ENCODE measurements at places on chromosomes 7 and 10.

DNA sequence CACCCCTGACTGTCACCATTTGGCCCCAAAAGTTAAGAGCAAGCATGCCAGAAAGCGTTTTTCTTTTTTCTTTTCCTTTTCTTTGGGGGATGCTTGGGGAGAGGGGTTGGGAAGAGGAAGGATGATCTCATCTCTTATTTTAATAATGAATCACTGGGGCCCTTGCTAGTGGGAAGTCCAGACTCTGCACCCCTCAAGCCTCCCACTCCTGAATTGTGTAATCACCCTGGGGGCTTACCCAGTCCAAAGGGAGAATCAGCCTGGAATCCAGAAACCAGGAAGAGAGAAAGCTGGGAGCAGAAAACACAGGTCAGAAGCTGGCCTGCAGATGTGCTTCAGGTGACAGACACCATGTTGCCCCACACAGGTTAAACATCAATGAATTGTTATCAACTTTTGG lies 14.7 kb upstream of the HABP2 start:
- no peak for DNase-seq

GRCh38 chr7:127595737-127596136 lies 2.2 kb downstream of the FSCN3 start:
- no peak for DNase-seq

DNA sequence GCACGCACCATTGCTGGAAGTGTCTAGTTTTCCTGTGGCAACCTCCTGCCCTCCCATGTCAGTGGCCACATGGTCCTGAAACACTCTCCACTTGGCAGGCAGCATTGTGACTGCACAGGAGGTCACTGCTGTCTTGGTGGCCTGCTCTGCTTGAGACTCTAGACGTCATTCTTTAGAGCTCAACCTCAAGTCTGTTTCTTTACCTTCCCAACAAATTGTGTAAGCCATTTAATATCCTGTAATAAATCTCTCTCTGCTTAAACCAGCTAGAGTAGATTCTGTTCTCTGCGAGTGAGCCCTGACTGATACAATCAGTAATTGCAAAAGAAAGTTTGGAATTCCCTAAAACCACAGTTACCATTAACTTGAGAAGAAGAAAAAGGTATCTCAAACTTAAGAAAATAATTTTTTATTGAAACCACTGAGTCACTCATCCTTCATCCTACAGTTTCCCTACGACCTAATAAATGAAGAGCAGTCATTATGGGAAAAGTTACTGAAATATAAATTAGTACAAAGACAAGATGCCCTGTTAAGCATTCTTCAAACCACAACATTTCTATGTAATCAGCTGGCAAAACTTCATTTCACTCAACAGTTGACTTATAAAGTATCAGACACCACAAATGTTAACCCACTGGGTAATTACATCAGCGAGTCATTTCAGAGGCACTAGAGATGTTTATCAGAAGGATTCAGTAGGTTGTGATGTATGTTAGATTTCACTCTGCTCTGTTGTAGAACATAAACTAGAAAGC lies 18.0 kb downstream of the SLC25A13 start:
- no peak for DNase-seq

GRCh38 chr10:94172332-94172731 lies 178.6 kb downstream of the PLCE1 start:
- DNase-seq: no peak

- DNase-seq: no peak
Measured at GRCh38 chr7:130356121-130356875, 11.7 kb downstream of the CPA5 start.

GRCh38 chr7:70439651-70440050 lies 692.3 kb upstream of the GALNT17 start:
- DNase-seq: no peak
